Stimulated activated CD4-positive, alpha-beta T cell treated with anti-CD3 and anti-CD28 coated beads, Interleukin-4, amount 100 ng/mL, for 4 hours (primary cell): ENCODE measurements at places on chromosomes 7 and 10.

DNA sequence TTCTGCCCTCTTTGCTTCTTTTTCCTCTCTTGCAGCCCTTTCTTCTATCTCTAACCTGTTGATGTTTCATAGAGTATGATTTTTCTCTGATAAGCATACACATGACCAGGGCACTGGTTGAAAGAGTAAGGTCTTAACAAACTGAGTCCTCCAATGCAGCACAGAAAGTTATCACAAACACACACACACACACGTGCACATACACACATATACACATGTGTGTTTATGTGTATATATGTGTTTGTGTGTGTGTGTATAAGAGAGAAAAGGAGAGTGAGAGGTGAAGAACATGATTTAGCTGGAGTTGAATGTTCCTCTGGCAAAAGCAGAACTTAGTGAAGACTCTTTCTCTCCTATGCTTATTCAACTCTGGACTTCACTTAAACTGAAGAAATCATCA, 130.0 kb downstream of the KLF6 start:
- DNase-seq, result no peak

- no peak for DNase-seq
Observed at GRCh38 chr7:37363536-37364491, 84.8 kb downstream of the ELMO1 start.

- no peak for DNase-seq
Observed at GRCh38 chr7:23333671-23334246, 34.6 kb downstream of the MALSU1 start.

DNA sequence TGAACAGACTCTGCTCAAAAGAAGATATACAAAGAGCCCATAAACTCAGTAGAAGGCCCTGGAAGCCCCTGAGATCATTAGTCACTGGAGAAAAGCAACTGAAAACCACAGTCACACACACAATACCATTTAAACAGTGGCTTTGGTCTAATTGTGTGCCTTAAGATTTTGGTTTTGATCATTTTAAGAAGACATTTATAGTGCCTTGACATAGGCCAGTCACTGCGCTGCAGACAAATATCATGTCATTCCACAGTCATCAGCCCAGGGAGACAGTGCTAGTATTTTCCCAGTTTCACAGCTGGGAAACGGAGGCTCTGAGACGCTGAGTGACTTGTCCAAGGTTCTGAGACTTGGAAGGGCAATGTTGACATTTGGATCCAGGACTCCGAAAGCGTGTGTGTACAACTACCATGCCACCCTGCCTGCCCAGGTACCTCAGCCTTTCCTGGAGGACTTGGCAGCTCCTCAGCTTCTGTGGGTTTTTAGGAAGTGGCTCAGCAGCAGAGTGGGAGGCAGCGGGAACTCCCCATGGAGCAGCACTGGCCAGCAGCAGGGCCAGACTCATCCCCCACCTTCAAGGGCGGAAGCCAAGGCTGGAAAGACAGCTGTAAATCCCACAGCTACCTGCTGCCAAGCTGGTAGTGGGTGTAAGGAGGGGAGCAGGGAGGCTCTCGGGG, 173.9 kb downstream of the WDR11 start:
- no peak for DNase-seq

- peak; percentile 41 for DNase-seq
Observed at GRCh38 chr10:70162892-70163201, 7.5 kb downstream of the SAR1A start.

- no peak for DNase-seq
Observed at GRCh38 chr10:81439445-81439844, 435.5 kb upstream of the NRG3 start.

DNA sequence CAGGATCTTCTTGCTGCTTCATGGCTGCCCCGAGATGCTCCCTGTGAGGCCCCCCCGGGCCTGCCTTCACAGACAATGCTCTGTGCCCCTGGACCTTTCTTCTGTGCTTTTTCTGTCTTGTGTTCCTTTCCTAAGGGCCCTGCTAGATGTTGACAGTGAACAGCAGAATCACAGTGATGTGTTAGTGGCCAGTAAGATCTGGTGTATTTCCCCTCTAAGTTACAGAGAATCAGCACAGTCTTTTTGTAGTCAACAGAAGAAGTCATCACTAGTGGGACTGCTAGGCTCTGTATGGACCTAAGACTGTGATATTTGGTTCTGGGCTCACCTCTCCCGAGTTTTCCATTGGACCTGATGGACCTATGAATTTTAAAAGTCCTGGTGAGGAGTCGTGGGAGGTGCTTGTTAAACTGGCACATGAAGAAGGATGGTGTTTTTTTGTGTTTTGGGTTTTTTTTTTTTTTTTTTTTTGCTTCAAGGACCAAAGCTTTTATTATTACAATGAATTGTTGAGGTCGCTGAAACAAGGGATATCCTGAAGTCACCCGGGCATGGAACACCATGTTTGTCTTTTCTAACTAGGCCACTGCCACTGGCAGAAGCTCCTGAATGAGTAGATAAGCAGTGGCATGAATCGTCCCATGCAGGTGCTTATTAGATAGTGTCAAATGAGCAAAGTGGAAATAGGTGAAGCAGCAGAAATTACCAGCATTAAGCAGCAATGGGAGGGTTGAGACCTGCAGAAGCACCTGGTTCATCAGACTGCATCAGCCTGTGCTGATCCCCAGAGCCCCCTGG, 194.8 kb downstream of the CELF2 start:
- no peak for DNase-seq

DNA sequence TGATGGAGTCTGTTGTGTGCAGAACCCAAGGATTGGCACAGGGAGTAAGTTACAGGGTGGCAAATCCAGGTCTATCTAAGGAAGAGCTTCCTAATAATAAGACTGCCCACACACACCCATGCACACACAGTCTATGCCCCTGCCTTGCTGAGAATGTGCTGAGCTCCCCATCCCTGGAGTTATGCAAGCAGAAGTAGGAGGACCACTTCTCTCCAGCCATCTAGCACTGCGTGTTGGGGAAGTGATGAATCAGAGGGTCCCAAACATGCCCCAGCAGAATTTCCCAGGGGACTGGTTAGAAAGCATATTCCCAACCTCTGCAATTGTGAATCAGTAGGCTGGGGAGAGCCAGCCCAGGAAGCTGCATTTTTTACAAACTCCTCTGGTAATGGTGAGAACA, 117.2 kb downstream of the CDH23 start:
- DNase-seq, result no peak

GRCh38 chr7:94366832-94367231, 27.9 kb upstream of the COL1A2 start:
- no peak for DNase-seq
